ENCODE measurements at places on chromosomes 12 and 14.

- DNase-seq = no peak
Observed at GRCh38 chr12:6322352-6322751, 11.9 kb downstream of the PLEKHG6 start.

DNA sequence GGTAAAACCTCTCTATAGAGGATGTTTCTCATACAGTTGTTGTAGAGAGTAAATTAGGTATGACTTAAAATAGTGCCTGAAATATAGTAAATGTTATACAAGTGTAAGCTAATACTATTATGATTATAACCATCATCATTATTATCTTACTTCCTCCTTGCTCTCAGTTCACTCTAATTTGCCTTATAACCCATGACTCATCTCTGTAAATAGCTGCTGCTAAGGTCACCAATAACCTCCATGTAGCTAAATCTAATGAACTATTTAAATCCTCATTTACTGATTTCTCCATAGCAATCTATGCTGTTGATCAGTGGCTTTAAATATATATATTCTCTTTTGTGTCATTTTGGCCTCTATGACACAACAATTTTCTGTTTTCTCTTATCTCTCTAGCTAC, 109.6 kb downstream of the RMST start:
- DNase-seq = peak; percentile 36

DNA sequence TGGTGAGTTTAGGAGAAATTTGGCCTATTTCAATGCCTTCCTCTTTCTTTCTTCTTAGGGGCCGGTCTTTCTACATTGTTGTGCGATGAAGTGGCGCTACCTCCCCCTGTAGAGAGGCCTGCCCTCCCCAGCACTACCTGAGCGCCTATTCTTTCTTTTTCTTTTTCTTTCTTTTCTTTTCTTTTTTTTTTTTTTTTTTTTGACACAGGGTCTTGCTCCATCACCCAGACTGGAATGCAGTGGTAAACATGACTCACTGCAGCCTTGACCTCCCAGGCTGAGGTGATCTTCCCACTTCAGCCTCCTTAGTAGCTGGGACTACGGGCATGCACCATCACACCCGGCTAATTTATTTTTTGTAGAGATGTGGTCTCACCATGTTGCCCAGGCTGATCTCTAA, 136.1 kb upstream of the MAX start:
- peak; percentile 68 for DNase-seq

- no peak for DNase-seq
Observed at GRCh38 chr12:109766251-109766778, 52.7 kb downstream of the FAM222A start.

DNA sequence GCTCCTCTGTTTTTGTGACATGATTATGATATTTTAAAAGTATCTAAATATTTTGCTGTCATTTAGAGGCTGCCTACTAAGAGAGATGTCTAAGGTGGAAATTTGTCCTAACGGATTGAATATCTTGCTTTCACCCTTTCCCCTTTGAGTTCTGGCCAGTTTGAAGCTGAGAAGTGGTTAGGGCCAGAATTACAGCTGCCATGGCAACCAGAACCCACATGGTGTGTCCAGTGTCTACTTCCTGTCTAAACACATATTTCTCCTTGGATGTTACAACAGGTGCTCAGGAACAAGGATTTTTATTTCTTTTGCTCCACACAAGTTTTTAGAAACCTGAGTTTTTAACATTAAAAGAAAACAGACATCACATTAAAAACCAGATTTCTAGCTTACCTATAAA, 335.1 kb upstream of the OR4E1 start:
- no peak for DNase-seq

DNA sequence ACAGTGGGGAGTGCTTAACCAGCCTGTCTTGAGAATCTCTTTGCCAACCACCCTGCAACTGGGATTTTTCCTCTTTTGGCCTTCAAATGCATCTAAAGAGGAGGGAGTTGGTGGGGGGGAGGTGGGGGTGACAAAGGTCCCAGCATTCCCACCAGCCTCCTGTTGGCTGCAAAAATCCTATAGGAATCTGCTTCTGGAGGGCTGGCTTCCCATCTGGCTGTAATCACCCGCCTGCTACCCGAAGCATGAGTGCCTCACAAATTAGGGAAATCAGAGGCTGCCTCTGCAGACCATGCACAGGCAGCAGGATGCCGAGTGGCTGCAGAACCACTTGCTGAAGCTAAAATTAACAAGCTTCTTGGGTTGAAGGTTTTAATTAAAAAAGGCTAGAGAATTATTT, 73.9 kb upstream of the WSCD2 start:
- no peak for DNase-seq

- peak; percentile 25 for DNase-seq
Observed at GRCh38 chr12:42119085-42119633, 25.5 kb downstream of the GXYLT1 start.

- peak; percentile 7 for DNase-seq
Observed at GRCh38 chr14:103770902-103771301, 55.3 kb downstream of the ZFYVE21 start.

- DNase-seq = no peak
Observed at GRCh38 chr12:49332891-49333371, 4.1 kb downstream of the C1QL4 start.

DNA sequence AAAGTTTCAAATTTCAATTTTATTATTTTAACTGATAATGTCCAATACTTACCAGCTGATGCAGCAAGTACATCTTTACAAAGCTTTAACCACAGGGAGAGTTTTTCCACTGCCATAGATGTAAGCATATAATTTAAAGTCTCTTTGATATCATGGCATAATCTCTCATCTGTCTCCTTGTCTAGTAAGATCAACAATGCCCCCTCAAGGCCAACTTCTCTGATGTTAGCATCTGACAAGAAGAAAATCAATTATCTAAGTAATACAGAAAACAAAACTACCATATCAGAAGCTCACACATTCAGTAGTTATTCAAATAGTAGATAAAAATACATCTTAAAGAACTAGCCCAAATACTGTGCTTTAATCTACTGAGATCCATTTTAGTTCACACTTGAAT, 94.2 kb downstream of the HEATR5A start:
- DNase-seq = peak; percentile 37

DNA sequence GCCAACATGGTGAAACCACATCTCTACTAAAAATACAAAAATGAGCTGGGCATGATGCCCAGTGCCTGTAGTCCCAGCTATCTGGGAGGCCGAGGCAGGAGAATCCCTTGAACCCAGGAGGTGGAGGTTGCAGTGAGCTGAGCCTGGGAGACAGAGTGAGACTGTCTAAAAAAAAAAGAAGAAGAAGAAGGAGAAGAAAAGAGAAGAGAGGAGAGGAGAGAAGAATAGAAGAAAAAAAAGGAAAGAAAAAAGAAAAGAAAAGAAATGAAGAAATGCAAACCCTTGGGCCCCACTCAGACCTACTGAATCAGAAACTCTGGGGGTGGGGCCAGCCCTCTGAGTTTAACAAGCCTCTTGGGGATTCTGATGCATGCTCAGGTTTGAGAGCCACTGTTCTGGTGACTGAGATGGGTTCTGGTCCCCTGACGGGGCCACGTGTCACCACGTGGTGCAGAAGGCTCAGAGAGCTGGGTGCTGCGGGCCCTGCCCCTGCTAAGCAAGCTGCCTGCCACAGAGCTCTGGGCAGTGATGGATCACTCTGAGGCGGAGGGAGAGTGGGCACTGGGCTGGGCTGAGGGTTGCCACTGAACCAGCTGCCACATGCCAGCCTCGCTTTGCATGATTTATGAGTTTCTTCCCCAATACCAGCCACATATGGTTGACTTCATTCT, 37.5 kb downstream of the ERH start:
- no peak for DNase-seq

DNA sequence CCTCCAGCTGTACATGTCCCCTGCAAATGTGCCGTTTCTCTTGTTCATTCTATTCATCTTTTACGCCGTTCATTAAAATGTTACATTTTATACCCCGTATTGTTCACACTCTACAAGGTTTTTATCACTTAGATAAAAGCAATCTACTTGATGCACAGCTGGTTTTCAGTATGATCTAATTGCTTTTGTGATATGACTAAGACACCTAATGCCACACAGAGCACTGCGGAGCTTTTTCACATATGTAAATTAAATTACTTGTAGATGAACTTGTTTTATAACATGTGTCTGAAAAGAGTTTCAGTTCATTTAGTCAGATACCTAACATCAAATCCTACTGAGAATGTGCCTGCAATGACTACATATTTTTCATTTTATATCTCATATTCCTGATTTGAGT, 40.9 kb upstream of the RERGL start:
- no peak for DNase-seq

GRCh38 chr14:80996049-80996901, 40.9 kb downstream of the TSHR start:
- DNase-seq = peak; percentile 90

GRCh38 chr12:119674560-119674959, 6.6 kb downstream of the PRKAB1 start:
- peak; percentile 19 for DNase-seq

GRCh38 chr12:49917788-49918173, 14.1 kb upstream of the FAIM2 start:
- peak; percentile 13 for DNase-seq

- DNase-seq = no peak
Observed at GRCh38 chr12:94831081-94831751, 172.3 kb downstream of the NDUFA12 start.
